ENCODE measurements at places on chromosomes 3 and 15.

DNA sequence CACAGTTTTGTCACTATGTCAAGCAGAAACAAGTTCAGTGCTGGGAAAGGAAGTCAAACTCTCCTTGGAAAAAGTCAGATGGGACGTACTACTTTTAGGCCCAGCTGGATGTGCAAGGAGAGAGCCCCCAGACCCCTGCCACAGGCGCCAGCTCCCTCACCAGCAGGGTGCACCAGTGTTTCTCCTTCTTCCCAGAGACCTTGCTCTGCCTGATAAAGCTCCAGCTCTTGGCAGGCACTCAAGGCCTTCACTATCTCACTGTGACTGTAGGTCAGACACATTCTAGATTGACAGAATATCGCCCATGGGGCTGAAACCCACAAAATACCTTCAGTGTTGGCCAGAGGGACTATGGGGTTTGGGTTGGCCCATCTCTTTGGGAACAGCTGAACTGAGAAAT lies 54.8 kb upstream of the CHRNB4 start:
- DNase-seq, result no peak

DNA sequence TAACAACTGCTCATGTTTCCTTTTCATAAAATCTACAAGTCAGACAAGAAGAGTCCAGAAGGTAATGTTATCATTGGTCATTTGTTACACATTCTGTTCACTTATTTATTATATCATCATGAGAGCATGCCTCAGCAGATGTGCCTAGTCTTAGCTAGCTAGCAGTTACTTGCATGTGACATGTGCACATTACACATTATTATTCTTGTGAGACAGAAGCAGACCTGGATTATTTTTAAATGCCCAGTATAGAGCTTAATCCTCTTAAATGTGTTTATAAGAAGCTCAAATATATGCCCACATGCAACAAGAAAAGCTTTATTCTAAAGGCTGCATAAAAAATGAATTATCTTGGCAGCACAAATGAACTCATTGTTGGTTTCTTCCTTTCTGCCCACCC lies 12.6 kb downstream of the YEATS2 start:
- no peak for DNase-seq

GRCh38 chr3:90054311-90054710 lies 946.9 kb downstream of the EPHA3 start:
- no peak for DNase-seq

GRCh38 chr3:129654131-129654530 lies 47.7 kb upstream of the PLXND1 start:
- no peak for DNase-seq

DNA sequence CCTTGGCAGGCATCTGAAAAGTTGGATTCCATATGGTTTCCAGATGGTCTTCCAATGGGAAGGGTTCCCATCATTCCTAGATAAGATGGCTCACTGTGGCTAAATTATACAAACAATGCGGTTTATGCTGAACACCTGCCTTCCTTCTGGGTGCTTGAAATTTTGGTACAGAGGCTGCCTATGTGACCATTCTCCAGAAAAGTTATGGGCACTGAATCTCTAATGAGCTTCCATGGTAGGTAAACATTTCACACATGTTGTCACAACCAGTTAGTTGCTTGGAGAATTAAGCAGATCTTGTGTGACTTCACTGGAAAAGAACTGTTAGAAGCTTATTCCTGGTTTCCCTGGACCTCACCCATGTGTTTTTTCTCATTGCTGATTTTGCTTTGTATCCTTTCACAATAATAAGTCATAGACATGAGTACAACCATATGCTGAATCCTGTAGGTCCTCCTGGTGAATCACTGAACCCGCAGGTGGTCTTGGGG lies 30.1 kb downstream of the PLOD2 start:
- no peak for DNase-seq

DNA sequence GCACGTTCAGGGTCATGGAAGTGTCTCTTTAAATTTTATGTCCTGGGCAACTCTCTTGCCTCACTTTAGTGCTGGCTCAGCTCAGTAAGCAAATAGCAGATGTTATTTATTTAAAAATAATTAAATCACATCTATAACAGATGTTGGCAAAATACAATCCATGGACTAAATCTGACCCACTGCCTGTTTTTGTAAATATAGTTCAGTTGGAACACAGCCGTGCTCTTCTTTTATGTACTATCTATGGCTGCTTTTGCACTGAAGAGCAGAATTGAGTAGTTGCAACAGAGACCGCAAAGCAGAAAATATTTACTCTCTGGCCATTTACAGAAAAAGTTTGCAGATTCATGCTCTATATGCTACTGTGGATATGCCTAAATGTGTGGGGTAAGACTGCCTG lies 79.2 kb downstream of the SAMMSON start:
- no peak for DNase-seq

DNA sequence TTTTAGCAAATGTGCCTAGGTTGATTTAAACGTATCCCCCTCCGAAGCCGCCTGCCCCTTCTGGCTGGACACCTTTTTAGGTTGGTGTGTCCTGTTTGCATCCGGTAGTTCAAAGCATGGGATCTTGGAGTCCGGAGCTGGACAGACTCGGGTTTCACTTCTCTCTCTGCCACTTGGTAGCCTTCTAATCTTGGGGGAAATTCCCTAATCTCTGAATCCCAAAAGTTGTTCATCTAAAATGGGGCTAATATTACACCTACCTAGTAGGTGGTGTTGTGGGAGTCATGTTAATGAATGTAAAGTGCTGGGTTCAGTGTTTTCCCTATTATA lies 760 bp downstream of the FANCI start:
- DNase-seq, result no peak

GRCh38 chr3:99651531-99651930 lies 13.1 kb downstream of the COL8A1 start:
- no peak for DNase-seq

GRCh38 chr15:60869851-60870250 lies 359.3 kb downstream of the RORA start:
- no peak for DNase-seq

- DNase-seq, result no peak
These were observed 127.6 kb upstream of the UBE2E2 start for GRCh38 chr3:23075496-23075895.

DNA sequence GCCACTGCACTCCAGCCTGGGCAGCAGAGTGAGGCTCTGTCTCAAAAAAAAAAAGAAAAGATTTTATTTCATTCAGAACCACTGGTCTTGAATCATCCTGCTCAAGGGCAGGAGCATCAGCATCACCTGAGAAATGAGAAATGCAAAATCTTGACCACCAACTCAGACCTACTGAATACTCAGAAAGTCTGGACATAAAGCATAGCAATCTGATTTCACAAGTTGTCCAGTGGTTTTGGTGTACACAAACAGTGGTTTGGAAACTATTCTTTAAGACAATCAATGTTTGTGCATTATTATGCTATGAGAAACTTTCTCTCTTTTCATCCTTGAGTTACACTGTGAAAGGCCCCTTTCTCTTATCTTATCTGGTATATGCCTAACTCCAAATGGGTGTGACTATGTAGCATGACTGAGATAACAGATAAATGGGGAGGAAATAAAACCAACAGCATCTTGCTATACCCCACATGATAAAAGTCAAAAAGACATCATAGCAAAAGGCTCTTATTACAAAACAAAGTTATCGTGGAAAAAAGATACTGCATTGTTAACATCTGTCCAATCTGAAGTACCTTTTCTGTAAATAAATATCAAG lies 174.2 kb upstream of the STT3B start:
- DNase-seq, result no peak

DNA sequence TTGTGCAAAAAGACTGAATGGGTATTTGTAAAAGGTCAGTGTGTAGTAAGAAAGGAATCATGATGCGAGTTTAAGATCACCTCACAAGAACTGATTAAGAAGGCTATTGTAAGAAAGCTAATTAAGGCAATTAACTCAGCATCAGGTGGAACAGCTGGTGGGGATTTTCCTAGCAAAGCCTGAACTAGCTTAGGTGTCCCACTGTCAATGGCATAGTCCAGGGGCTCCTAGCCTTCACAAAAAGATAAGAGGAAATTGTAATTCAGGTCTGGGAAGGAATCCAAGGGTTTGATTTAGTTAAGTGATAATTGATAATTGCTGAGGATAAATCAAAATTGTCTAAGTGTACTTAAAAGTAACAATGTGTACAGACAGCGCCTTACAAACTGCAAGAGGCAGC lies 901.6 kb downstream of the TUSC7 start:
- no peak for DNase-seq

DNA sequence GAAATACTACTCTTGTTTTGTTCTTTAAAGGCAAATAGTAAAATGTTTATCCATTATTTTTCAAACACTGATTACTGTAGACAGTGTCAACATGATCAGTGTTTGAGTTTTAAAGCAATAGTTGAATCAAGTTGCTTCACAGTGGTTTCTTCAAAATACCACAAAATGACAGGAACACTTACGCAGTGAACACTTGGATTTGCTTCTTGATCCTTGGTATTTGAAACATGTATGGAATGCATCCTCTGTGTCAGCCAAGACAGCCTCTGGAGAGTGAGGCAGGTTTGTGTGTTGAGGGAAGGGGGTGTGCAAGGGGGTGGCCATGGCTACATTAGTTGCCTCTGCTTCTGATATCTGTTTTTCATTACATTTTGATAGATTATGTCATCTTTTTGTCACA lies 413.0 kb downstream of the RBMS3 start:
- no peak for DNase-seq

GRCh38 chr15:70742928-70743327 lies 20.4 kb downstream of the UACA start:
- DNase-seq, result no peak

DNA sequence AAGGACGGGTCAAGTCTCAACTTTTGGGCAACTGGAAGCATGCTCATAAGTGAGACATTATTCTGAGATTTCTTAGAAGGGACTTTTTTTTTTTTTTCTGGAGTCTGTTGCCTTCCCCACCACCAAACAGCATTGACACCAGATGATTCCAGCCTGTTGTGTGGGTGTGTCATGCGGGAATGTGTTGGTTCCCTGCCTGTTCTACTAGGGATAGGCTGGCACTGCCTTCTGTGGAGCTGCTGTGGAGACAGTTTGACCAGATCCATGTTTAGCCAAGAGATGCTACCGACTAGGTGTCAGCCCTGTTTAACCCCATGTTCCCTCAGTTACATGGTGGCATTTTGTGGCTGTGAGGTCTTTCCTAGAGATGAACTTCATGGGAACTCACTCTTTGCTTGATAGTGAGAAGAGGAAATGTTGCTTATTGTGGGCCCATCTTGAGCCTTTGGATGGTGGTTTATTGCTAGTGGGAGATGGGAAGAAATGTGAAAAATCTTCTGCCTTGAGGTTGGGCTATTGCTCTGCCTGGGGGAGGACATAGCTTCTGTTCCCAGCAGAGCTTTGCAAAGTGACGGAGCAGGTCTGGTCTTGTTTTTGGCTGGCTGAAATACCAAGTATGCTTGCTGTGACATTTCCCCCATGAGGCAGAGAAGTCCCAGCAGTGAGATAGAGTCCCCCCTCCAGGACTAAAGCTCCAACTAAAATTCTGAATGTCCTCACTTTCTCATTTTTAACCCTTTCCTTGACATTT lies 31.3 kb downstream of the TRAK1 start:
- no peak for DNase-seq

Data from CD4-positive, alpha-beta T cell treated with Interleukin-21 for 1 hour (primary cell).